ENCODE measurements at places on chromosomes 4 and X. TPM values are rescaled to one million over a fixed set of nuclear protein-coding genes. Genes with fewer than 3 reads are reported as not detected.

ADH6 gene
- not detected for total RNA-seq

SYTL4 gene
- not detected for total RNA-seq

- DNase-seq, result no peak
Measured at GRCh38 chr4:14965071-14965470, 37.2 kb upstream of the CPEB2 start.

MGARP gene
- 0.21 TPM for total RNA-seq

DCTD gene
- total RNA-seq, result 83.6 TPM

PARM1 gene
- 0.39 TPM for total RNA-seq

GAGE13 gene
- total RNA-seq, result not detected

- DNase-seq, result no peak
Measured at GRCh38 chr4:132809298-132810032, 339.6 kb upstream of the PCDH10 start.

GRCh38 chrX:63561425-63561824 lies 210.3 kb upstream of the SPIN4 start:
- DNase-seq, result no peak

STOX2 gene
- total RNA-seq, result not detected

DNA sequence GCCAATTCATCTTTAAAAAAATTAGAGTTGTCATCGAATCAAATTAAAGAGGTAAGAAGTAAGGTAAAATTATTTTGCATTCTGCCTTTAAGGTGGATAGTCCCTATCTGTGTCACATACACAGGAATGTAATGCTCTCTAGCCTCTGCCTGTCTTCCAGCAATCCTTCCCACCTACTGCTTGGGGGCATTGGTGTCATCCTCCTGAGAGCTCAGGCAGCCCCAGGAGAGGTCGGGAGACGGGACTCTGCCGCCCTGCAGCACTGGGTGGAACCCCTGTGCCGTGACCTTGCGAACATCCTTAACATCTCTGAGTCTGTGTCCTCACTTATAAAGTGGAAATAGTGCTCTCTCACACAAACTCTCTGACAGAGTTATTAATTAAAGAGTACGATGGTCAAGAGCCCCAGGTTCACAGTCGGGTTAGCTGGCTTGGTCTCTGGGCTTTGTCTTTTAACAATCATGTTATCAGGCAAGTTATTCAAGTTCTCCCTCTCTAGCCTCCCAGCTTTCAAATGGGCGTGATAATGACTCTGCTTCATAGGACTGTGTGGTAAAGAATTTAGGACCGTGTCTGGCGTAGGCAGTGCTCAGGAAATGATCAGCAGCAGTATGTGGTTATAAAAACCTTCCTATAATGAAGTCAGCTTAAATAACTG lies 10.2 kb downstream of the TLR3 start:
- no peak for DNase-seq

DNA sequence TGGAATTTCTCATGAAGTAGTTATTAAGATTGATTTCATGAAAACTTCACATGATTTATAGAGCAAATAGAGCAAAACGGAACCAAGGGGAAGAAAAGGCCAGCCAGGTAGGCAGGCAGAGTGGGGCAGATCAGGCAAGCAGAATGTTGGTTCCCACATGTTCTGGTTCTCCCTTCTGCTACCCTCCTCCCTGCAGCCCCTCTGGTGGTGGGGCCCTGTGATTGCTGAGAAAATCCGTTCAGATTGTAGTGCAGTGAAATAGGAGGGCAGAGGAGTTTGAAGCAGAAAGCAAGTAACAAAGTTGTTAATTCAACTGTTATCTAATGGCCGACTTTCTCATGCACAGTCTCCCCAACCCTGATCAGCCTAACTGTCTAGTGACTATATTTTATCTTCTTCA lies 185.3 kb downstream of the MID1IP1 start:
- no peak for DNase-seq

- no peak for DNase-seq
Measured at GRCh38 chrX:19748896-19749680, 138.3 kb downstream of the SH3KBP1 start.

DNA sequence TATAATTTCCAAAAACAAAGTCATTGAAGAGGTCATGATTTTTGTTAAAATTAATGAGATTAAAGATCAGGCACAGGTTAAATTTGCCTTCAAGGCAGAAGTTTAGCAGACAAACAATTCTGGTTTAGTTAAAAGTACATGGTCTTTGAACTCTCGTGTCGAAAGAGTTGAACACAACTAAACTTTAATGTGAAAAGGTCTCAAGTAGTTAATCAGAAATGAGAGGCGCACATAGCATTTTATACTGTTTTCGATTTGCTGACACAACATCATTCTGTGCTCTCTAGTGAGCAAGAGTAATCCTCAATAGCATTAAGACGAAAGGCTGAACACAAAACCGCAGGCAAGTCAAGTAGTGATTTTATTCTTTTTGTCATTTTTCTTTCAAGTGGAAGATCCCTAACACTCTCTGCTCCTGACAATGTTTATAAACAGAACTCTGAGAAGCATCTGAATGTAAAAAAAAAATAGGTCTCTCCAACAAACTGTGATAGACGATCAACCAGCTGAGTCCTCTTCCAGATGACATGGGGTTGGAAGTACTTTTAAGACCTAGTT lies 49.8 kb downstream of the SH3RF1 start:
- no peak for DNase-seq

DNA sequence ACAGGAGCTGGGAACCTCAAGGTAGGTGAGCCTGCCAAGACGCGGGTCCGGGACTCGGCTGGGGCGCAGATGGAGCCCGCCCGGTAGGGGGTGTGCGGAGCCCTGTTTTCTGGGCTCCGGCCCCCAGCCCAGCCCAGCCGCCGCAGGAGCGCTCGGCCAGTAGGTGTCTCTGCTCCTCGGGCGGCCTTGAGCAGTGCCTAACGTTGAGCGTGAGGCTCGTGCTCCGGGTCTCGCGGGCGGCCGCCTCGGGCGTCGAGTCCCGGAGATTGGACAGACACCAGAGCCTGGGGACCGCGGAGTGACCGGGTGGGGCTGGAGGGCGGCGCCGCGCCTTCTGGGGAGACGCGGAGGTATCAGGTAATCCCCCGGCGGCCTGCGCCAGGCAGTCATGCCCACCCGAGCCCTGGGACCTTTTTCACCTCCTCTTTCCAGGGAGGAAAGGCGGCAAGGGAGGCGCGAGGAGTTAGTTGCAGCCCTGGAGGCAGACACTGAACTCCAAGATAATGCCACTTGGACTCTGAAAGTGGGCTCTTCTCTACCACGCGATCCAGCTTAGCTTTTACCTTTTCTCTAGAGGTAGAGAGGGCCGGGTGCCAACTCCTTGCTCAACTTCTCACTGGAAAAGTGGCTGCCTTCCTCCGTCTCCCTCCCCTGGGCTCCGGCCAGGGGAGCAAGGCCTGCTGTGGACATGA lies 14.5 kb upstream of the FGG start:
- no peak for DNase-seq

- DNase-seq, result no peak
Measured at GRCh38 chr4:7255488-7255881, 63.1 kb downstream of the SORCS2 start.

GRCh38 chr4:3864742-3865721 lies 98.8 kb downstream of the ADRA2C start:
- no peak for DNase-seq

GRCh38 chr4:89404530-89404929 lies 96.9 kb upstream of the GPRIN3 start:
- DNase-seq, result no peak

GRCh38 chr4:96012687-96013086 lies 172.8 kb downstream of the PDHA2 start:
- no peak for DNase-seq

GRCh38 chr4:165208221-165208652 lies 876 bp downstream of the KLHL2 start:
- no peak for DNase-seq

WDR13 gene
- total RNA-seq, result 64.7 TPM

MAGEA1 gene
- not detected for total RNA-seq

PABPC5 gene
- total RNA-seq, result not detected

DNA sequence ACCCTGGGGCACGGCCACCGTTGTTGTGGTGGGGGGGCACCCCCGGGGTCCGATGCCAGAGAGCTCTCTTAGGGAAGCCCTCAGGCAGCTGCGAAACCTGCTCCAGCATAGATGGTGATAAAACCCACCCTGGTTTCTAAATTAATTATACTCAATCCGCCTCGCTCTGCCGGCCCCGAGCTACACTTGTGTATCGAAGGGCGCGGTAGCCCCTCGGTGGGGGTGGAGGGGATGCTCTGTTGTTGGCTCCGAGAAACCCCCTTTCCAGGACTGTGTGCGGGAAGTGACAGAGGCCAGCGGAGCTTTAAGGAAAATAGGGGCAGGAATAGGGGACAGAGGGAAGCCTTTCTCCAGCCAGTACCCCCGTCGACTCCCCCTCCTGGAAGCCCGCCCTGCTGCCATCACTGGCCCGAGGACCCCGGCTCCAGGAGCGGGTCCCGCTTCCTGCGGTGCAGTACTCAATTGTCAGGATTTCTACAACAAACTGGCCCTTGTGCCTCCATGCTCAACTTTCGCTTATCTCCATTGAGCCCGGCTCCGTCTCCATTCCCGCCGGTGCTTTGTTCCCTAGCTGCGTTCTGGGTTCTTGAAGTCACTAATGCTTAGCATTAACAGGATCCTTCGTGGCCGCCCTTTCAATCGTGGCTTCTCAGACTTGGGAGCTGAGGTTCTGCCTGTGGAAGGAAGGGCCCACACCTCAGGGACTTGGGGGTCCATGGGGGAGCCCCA lies 408.2 kb downstream of the BCOR start:
- DNase-seq, result no peak

GRCh38 chr4:70533791-70534190 lies 15.4 kb downstream of the AMTN start:
- no peak for DNase-seq

DNA sequence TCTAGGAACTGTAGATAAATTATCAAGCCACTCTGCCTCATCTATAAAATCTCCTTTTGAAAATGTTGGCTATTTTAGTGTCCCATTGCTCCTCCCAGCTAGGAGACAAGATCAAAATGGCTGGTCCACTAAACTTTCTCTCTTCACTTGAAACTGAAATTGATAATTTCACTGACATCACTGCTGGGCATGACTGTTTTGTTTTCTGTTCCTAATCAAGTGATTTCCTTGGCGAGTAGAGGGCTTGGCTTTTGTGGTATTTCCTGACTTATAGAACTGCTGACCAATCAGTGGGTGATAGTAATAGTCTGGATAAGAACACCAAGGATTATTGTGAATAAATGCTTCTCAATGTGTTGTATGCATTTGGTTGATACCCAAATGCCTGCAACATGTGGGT lies 2152.9 kb downstream of the ARAP2 start:
- DNase-seq, result no peak

- DNase-seq, result no peak
Measured at GRCh38 chr4:189845145-189845846, 95.4 kb upstream of the FRG1 start.

PDHA1 gene
- 141 TPM for total RNA-seq

- DNase-seq, result no peak
Measured at GRCh38 chr4:20281453-20281852, 29.7 kb downstream of the SLIT2 start.

GRCh38 chr4:80307183-80307735 lies 28.3 kb upstream of the CFAP299 start:
- DNase-seq, result no peak

NPY2R gene
- not detected for total RNA-seq

PCSK1N gene
- total RNA-seq, result 0.42 TPM

DNA sequence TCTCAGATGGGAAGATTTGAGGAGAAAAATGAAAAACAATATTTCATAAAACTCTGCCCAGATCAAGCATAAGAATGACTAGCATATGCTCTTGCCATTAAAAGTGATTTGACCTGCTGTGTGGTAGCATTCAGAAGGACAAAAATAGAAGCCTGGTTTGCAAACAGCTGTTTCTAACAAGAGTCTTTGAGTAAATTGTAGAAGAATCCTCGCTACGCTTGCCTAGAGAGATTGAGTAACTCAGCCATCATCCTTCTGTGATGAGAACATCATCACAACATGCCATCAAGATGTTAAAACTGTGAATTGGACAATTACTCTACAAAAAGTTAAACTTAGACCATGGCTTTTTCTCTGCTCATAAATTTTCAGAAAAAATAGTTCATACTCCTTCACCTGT lies 168.9 kb upstream of the PUDP start:
- no peak for DNase-seq

DNA sequence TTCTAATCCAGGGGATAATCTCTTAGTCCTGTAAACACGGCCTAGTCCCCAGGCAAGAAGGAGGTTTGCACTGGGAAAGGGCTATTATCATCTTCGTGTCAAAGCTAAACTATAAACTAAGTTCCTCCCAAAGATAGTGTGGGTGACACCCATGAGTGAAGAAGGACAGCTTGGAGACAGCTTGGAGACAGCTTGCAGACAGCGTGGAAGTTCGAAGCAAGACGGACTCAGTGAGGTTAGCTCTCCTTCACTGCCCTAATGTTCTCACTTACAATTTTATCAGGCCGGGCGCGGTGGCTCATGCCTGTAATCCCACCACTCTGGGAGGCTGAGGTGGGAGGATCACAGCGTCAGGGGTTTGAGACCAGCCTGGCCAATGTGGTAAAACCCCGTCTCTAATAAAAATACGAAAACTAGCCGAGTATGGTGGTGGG lies 19.2 kb upstream of the PLCXD1 start:
- DNase-seq, result no peak

PHEX gene
- total RNA-seq, result 0.10 TPM

GRCh38 chr4:182513587-182514291 lies 270.5 kb downstream of the TENM3 start:
- no peak for DNase-seq

- DNase-seq, result no peak
Measured at GRCh38 chr4:184850018-184850417, 24.2 kb upstream of the ACSL1 start.

CCNQ gene
- total RNA-seq, result 30.7 TPM

- no peak for DNase-seq
Measured at GRCh38 chr4:72827968-72828367, 241.5 kb downstream of the COX18 start.

DNA sequence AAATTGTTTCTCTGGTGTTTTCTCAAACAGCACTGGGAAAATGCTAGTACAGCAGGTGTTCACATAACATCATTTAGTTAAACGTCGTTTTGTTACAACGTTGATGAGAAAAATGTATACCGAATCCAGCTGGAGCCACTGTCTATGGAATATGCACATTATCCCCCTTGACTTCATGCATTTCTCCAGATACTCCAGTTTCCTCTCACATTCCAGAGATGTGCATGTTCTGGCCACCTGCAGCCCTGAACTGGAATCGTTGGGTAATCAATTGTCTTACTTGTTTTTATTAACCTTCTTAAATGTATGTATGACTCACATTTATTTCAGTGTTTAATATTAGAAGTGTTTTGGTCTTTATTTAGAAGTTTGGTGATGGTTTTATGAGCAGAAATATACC lies 18.4 kb upstream of the ODAM start:
- DNase-seq, result no peak

GRCh38 chr4:84666439-84666838 lies 83.5 kb downstream of the CDS1 start:
- DNase-seq, result no peak

PASD1 gene
- total RNA-seq, result not detected

DNA sequence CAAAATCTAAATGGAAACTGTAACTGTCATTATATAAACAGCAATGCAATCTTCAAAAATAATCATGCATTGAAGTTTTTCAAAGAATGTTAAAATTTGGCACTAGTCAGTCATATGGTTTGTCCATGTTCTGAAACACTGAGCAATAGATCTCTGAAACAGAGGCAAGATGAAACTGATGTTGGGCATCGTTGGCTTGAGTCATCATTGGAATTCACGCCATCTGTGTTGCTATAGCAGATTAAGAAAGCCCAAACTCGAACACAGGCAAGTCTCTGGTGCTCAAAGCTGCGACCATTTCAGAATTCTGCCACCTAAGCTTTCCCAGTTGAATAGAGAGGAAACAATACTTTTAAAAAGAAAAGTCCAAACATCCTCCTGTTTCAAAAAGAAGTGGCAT lies 114.1 kb upstream of the PPARGC1A start:
- no peak for DNase-seq
